ENCODE measurements at places on chromosomes 5 and 9.

- no peak for DNase-seq
These were observed 603 bp downstream of the PPIP5K2 start for GRCh38 chr5:103120607-103121200.

GRCh38 chr5:124641154-124641792 is 105.2 kb downstream of the ZNF608 start:
- no peak for DNase-seq

DNA sequence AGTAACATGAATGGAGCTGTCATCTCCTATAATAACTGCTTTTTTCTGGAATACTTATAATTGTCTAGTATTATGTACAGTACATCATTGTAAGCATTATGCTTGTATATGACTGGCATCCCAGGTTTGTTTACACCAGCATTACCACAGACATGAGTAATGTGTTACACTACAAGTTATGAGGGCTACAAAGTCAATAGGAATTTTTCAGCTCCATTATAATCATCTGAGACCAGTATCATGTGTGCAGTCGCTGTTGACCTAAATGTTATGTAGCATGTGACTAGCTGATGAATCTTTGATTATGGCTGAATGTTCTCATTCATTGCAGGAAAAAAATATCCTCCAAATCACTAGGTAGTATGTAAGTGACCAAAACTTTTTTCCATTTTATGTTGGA is 2.2 kb downstream of the ZCCHC9 start:
- DNase-seq: no peak

DNA sequence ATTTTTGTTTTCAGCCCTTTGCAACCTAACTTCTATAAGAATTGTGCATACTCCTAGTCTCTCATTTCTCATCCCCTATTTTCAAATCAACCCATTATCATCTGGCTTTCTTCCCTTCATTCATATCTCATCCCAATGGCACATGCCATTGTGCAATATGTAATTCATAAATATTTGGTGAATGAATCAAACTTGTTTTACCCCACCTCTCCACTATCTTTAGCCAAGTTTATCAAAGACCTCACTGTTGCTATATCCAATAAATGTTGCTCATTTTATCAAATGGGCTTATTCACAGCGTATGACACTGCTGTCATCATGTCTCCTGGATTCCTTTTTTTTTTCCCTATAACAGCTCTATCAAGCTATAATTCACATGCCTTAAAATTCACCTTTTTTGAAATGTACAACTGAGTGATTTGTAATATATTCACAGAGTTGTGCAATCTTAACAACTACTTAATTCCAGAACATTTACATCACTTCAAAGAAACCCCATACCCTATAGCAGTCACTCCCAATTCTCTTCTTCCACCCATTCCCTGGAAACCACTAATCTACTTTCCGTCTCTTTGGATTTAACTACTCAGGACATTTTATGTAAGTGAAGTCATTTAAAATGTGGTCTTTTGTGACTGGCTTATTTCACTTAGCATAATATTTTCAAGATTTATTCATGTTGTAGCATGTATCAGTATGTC is 214.4 kb upstream of the PAPPA start:
- DNase-seq: no peak

GRCh38 chr9:137227054-137227852 is at the start of gene RNF224:
Gene RNF224, plus strand, starts transcription at chr9:137227502. Its CDS starts 834 bp downstream, at chr9:137228336.
- DNase-seq: peak; percentile 86

GRCh38 chr9:129761293-129761900 is 8.6 kb upstream of the PTGES start:
- no peak for DNase-seq

DNA sequence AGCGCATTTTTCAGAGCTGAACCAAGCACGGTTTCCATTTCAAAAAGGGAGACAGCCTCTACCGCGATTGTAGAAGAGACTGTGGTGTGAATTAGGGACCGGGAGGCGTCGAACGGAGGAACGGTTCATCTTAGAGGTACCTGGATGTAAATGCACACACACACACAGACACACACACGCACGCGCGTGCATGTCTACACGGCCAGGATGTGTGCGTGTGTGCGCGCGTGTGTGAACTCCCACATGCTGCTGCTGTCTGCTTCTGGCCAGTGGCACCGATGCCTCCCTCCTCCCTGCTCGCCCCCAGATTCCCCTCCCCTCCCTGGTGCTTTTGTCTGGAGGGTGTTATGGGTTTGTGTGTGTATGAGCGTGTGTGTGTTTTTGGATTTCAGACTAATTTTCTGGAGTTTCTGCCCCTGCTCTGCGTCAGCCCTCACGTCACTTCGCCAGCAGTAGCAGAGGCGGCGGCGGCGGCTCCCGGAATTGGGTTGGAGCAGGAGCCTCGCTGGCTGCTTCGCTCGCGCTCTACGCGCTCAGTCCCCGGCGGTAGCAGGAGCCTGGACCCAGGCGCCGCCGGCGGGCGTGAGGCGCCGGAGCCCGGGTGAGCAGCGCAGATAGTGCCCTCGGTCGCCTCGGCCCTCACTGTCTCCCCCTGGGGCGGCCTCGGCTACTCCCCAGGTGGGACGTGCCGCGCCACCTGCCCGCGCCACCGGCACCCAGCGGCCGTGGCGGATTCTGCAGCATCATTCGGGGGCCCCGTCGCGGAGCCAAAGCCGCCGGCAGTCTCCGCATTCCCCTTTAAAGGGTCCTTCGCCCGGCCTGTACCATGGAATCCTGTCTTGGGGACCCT is at the start of gene NTRK2:
TSS of gene NTRK2 (plus strand) at position 442 of the 850 bp plus-strand sequence. CDS start 1,020 bp downstream, outside the sequence.
- DNase-seq: no peak
